Activated CD4-positive, alpha-beta T cell treated with anti-CD3 and anti-CD28 coated beads, Interleukin-2, amount 10 ng/mL, durations not matched to agents 7 days and 5 days (primary cell): ENCODE measurements at places on chromosomes 13 and 19.
A peak's percentile ranks its signal among the peaks of the same experiment; 100 is the strongest.

DNA sequence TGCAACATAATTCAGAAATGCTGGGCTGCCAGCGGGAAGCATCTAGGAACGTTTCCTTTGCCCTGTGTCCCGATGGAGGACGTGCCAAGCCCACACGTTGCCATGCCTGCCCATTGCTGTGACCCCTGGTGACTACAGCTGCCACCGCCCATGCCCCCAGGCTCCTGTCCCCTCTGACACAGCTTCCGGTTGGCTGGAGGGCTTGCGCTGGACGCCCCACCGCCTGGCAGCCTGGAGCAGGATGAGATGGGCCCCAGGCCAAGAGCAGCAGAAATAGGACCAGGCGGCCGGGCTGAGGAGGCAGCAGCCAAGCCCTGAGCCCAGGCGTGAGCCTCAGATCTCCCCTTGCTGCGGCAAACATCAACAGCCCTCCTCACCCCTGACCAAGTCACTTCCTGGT, 125.9 kb downstream of the COL4A2 start:
- no peak for DNase-seq

DNA sequence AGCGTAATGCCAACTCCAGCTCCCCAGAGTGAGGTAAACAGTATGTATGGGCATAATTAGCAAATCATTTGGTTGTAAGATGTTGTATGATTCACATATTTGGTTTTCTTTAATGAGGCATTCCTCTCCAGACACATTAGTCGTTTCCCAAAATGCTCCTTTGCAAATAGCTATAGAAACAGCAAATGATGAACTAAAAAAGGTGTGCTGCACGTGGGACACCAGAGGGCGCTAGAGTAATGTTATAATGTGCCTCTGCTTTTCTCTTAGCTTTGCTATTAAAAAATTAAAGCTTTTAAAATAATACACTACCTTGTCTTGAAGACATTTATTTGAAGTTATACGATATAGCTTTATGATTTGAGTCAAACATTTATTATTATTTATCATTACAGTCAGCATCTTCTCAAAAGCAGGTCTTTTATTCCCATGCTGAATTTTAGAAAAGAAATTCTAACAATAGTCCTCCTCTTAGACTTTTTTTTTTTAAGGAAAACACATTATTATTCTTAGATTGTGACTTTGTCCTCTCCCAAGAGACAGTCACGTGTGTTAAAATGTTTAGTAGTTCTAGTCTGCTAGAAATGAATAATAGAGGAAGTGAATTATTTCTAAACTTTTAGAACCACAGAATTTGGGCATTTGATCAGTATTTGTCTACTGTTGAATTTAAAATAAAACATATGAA, 121.6 kb upstream of the FRY start:
- DNase-seq = peak; percentile 75

GRCh38 chr13:112952759-112953551, 16.1 kb upstream of the MCF2L start:
- no peak for DNase-seq

- no peak for DNase-seq
Observed at GRCh38 chr13:47623862-47624261, 377.2 kb downstream of the SUCLA2 start.

- no peak for DNase-seq
Observed at GRCh38 chr13:22086597-22087330, 415.9 kb downstream of the FGF9 start.

DNA sequence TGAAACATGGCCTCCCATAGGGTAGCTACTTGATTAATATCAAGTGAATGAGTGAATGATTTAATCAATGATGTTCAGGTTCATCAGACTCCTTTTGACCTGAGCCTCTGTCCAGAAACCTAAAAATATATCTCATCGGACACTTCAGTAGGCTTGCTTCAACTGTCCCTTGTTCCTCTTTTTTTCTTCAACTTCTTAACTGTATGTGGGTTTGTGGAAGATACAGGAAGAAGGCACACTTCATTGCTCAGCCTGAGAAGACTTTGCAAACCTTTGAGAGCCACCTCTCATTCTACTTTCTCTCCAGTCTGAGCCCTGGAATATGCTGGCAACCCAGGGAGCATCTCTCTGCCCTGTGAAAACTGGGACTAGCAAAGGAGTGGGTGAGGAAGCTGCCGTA, 557.0 kb downstream of the FGF9 start:
- no peak for DNase-seq

- DNase-seq = no peak
Observed at GRCh38 chr19:3167533-3168272, 10.9 kb upstream of the S1PR4 start.

GRCh38 chr13:66305961-66306617, 924.0 kb downstream of the PCDH9 start:
- DNase-seq = no peak

- peak; percentile 97 for DNase-seq
Observed at GRCh38 chr19:46860125-46860845, 512 bp upstream of the ARHGAP35 start.
